ENCODE measurements at places on chromosomes 3 and 15. TPM values are rescaled to one million over a fixed set of nuclear protein-coding genes. Genes with fewer than 3 reads are reported as not detected.

- no peak for DNase-seq
- H3K4me3 ChIP-seq = no peak overlapping the region
- H3K36me3 ChIP-seq = no peaks in the 10 kb centered on the region
- H3K27me3 ChIP-seq = no peaks in the 10 kb centered on the region
- H3K27ac ChIP-seq = no peak overlapping the region
Measured at GRCh38 chr15:35305946-35306345, 220.9 kb upstream of the NANOGP8 start.

The TMCO5A gene
- polyA plus RNA-seq = not detected

The COX17 gene
- polyA plus RNA-seq = 118 TPM

The ABTB1 gene
- polyA plus RNA-seq = 45.3 TPM
